ENCODE measurements at places on chromosomes 3 and 15. TPM values are rescaled to one million over a fixed set of nuclear protein-coding genes. Genes with fewer than 3 reads are reported as not detected.

DNA sequence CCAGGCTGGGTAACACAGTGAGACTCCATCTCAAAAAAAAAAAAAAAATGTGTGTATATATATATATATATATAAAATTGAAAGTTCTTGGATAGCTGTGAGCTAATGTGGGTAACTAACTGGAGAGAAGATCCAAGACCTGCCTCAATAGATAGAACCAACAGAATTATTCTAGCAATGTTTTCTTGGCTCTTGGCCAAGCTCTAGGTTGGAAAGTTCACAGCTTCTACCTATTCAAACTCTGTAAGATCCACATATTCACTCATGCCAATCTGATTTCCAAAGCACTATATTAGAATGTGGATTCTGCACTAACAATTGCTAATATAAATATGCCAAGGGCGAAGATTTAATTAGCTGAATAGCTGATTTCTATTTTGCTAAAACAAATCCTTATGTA is 29.8 kb upstream of the CMTM6 start:
- no peak for DNase-seq

GRCh38 chr3:42827654-42828053 is 18.4 kb downstream of the ACKR2 start:
- no peak for DNase-seq

DNA sequence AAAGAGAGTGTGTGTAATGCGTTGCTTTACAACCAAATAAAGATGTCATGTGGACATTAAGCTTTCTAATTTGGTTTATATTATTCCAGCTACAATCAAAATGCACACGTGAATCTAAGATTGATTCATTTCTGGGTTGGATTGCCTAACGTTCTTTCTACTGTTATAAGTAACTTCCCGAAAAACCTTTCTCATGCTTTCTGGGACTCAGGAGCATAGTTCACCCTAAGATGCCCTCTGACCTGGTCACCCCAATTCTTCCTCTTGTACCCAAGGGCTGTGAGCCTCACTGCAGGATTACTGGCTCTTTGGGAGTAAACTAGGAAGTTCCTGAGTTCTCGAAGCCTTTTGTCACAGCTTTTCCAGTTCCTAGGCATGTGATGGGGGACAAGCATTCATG is 12.7 kb upstream of the LMCD1 start:
- DNase-seq, result no peak

DNA sequence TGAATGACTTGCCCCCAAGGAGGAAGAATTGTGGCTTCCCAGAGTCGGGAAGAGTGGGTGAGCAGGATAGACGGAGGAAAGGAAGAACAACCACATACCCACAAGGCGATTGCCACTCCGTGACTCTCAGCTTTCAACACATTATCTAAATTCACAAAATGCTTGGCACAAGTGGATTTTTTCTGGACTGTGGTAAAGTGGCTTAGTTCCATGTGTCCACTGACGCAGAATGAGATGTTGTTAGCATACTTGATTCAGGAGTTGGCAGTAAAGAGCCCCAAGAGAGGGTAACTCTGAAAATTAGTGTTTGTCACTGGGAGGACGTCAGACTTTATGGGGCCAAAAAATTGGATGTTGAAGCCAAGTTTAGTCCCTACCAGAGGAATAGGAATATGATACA is 198.8 kb upstream of the CTNNB1 start:
- DNase-seq, result no peak

GRCh38 chr3:125150525-125151441 is 61.8 kb downstream of the SLC12A8 start:
- no peak for DNase-seq

DNAJA4 gene
- 43.7 TPM for total RNA-seq

DNA sequence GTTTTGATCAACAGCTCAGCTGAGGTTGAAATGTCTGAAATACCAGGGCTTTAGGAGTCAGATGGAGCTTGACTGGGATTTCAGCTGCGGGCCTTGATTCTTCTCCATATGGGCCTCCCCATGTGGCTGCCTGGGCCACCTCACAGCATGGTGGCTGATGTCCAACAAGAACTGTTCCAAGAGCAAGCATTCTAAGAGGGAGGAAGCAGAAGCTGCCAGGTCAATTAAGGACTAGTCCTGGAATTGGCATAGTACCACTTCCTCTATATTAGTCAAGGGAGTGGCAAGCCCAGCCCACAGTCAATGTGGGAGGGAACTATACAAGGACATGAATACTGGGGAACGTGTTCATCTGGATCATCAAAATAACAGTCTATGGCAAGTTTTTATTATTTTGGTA is 181.7 kb upstream of the ANKRD28 start:
- DNase-seq, result no peak

DNA sequence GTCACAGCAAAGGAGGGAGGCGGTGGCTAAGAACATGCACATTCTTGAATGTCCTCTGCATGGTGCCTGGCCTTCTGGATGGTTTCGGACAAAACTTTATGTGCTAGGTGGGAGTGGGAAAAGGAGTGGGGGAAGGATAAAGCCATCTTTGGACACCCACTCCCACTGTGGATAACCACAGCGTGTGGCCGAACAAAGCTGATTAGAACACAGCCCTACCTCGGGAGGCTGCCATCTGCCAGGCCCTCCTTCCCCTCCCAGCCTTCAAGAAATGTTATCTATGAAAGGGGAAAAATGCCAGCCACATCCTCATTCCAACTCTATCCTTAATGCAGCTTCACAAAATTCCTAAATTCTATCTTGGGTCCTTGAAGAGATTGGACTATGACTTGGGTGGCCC is 18.8 kb downstream of the AMOTL2 start:
- DNase-seq, result no peak

DNA sequence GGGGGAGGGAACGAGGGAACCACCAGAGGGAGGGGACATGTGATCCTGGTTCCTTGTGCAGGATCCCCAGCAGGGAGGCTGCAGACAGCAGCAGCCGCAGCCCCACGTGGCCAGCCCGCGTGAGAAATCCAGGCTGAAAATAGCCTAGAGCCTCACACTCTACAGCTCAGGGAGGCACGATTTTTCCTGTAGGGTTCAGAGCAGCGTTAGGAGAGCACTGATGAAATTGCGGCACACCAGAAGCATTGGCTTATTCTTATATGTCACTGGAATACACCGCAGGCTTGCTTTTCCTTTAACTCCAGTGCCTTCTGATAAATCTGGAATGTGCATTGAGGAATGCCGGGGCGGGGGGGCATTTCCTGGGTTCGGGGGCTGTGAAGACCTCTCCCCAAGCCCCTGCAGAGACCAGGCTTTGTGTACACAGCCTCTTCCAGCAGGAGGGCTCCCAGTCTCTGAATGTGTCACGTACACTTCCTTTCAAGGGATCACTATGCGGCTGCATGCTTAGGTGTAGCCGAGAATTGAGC is 193.0 kb downstream of the ATP10A start:
- peak; percentile 17 for DNase-seq

NANOGP8 gene
- total RNA-seq, result not detected

DNA sequence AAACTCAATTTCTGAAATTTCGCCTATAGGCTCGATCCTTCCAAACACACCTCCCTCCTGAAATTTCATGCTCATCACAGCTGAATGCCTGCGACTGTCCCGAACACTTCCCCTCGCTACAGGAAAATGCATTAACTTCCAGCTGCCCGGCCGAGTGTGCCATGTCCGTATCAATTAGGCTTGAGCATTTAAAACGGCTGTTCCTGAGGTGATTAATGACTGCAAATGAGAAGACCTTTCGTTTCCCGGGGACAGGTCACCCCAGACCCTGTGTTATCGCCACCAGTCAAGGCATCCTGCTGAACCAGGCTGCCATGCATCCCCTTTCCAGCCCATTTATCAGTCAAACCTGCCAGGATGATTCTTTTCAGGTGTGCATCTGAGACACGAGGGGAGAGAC is 63.3 kb downstream of the THBS1 start:
- no peak for DNase-seq

DNA sequence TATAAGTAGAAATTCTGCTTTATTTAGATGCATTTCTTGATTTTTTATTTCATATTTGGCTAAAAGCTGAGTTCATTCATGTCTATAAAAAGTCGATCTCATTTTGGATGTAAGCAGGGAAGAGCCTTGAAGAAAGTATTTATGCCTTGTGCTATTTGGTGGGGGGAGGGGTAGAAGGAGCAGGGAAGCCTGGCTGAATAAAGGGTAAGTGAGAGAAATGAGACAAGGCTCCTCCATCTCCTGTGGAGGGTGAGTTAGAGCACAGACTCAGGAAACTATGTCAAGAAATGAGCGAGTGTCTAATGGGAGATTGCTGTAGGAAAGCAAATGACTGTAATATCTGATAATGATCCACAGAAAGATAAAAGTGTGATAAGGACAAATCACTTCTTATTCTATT is 121.8 kb upstream of the ATP11B start:
- no peak for DNase-seq

All from prostate gland (tissue), 2 donors.